ENCODE measurements at places on chromosomes 7 and 10.

GRCh38 chr10:51915031-51915542 is 215.7 kb upstream of the CSTF2T start:
- DNase-seq: no peak

DNA sequence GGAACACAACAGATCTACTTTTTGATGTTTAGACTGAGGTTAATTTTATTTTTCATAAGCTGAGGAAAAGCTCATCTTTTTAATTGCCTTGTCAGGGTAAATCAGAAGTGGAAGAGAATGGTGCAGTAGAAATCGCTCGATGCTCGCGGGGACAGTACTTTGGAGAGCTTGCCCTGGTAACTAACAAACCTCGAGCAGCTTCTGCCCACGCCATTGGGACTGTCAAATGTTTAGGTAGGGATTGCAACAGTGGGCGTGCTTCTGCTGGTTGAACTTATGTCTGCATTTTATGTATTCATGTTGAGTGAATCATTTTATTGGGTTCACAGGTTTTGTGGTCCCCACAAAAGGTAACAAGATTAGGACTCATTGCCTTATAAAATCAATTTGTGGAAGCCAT is 11.7 kb upstream of the HBP1 start:
- DNase-seq: no peak

DNA sequence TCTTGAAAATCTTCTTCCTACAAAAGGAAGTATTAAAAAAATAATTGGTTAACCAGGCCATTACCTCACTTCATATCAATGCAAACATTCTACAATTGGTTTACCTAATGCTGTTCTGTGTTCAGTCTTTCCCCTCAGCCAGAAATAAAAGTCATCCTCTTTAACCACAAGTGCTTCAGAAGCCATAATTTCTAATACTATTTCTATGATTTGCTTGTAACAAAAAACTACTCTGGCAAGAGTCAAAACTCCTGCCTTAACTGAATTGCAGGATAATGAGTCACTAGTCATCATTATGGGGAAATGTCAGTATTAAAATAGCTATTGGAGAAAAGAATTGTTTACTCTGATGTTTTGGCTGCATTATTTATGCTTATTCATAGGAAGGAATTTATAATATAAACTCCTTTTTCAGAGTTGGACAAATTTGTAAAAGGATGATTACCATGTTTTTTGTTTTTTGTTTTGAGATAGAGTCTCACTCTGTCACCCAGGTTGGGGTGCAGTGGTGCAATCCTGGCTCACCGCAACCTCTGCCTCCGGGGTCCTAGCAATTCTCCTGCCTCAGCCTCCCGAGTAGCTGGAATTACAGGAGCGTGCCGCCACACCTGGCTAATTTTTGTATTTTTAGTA is 55.5 kb upstream of the ODAD2 start:
- DNase-seq: no peak

GRCh38 chr10:130630135-130630534 is 493.9 kb downstream of the GLRX3 start:
- no peak for DNase-seq

- DNase-seq: no peak
Observed at GRCh38 chr10:29358010-29358616, 69.2 kb downstream of the LYZL1 start.

DNA sequence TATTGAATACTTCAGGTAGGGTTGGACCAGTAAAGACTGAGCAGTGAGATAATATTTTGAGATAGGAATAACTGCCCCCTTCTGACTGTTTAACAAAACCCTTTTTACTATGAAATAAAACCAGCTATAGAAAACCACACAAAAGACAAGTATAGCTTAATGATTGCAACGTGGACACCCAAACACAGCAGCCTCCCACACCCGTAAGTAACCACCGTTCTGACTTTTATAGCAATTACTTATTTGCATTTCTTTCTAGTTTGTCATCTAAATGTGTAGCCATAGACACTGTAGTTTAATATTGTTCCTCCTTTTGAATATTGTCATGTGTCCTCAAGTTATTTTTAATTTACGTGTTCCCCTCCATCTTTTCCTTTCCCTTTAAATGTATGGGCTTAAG is 42.9 kb upstream of the SYPL1 start:
- no peak for DNase-seq

GRCh38 chr10:5862360-5862961 is 27.2 kb downstream of the ANKRD16 start:
- no peak for DNase-seq

DNA sequence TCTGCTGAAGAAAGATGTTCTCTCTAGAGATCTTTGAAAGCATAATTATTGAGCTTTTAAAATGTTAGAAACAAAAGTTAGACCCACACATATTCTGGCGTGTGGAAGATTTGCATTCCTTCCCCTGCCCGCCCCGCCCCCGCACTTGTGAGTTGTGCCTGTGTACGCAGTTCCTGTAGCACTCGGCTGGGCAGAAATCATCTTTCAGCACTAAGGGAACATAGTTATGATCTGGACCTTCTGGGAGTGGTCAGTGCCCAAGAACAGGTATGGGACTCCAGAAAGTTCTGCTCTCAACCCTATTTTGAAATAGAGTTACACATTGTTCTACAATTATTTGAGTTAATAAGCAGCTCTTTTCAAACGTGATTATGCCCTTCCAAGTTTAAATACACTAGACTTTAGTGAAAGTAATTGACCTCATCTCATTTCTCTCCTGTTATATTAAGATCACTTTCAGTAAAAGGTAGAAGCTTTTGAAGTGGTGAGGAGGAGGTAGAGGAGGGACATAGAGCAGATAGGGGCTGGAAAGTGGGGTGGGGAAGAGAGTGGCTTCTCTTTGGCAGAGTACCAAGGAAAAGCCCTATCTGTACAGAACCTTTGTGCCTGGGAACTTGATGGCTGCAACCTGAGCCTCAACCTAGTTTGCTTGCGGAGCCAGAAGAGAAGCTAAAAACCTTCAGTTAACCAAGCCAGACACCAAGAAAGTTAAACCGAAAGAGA is 5.7 kb downstream of the BLVRA start:
- DNase-seq: peak; percentile 51

GRCh38 chr10:78302989-78303854 is 269.6 kb downstream of the RPS24 start:
- DNase-seq: peak; percentile 98

GRCh38 chr7:96310110-96310509 is 11.8 kb downstream of the SLC25A13 start:
- no peak for DNase-seq

- DNase-seq: no peak
Observed at GRCh38 chr7:36053589-36053988, 99.5 kb upstream of the EEPD1 start.

- DNase-seq: no peak
Observed at GRCh38 chr10:53052521-53053164, 280.1 kb upstream of the MBL2 start.

GRCh38 chr10:34454590-34455261 is 360.4 kb downstream of the PARD3 start:
- DNase-seq: no peak

DNA sequence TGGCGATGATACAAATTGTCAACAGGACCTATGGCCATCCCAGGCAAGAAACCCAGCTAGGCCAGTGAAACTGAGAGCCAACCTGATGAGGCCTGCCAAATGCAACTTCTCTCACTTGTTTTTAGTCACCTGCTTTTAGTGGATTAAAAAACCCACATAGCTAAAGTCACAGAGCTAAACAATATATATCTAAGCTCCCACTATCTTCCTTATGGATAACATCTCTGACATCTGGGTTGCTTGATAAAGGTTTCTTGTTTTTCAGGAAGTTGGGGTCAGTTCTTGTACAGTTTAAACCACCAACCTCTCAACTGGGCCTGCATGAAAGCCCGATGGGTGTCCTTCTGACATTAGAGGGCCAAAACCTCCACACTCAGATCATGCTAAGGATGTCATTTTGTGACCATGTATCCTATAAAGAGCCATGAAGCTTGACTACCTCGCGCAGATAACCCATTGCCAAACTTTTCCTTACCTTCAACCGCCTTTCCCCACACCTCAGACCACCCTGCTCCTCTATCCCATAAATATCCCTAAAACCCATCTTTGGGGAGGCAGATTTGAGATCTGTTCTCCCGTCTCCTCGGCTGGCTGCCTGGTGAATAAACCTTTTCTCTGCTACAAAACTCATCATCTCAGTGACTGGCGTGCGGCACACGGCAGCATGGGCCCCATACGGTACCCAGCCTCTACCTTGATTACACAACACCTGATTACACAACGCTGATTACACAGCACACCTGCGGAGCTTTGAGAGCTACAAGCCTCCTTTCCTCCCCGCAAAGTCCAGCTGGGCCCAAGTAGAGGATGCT is 797 bp upstream of the STMP1 start:
- DNase-seq: no peak

GRCh38 chr7:156731651-156732050 is 91.1 kb downstream of the RNF32 start:
- DNase-seq: no peak

DNA sequence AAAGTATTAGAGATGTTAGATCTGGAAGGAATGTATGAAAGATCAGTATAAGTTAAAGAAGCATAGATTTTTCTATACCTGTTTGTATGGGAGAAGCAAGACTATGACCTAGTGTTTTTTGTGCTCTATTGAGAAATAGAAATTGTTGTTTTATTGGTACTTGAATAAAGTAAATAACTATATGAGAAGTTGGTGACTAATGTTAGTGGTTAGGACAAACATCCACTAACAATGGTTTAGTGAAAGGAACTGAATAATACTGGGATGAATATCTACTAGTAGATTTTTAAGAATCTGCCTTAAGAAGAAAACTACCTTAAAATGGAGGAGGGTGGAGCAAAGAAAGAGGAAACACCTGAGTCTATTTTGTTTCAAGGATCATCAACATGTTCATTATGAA is 521.1 kb upstream of the POT1 start:
- no peak for DNase-seq

Measured in stimulated activated CD4-positive, alpha-beta T cell treated with anti-CD3 and anti-CD28 coated beads, Interleukin-4, amount 100 ng/mL, for 4 hours (primary cell).